ENCODE measurements at places on chromosomes 5 and 9.

GRCh38 chr9:92736563-92737215, 27.9 kb downstream of the BICD2 start:
- no peak for DNase-seq

DNA sequence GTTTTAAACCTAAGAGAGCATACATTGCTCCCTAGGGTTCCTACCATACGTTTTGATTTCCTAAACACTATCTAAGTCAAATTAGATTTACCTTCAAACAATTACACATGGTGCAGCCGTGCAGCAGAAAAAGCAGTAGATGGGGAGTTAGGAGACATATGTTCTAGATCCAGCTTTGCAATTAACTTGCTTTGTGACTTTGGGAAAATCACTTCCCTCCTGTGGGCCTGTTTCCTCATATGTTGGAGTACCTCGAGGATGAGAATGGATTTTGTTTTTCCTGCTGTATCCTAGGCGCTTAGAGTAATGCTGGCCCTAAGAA, 711 bp downstream of the MRPL50 start:
- no peak for DNase-seq

GRCh38 chr5:72849546-72849945, 33.1 kb downstream of the TNPO1 start:
- DNase-seq, result no peak

GRCh38 chr5:1026700-1027621, 18.4 kb downstream of the NKD2 start:
- DNase-seq, result no peak

Data from stimulated activated naive CD4-positive, alpha-beta T cell treated with Interleukin-2 at 50 U/mL for 16 hours (primary cell).